ENCODE measurements at places on chromosomes 2 and 18.

GRCh38 chr2:79434362-79434761, 78.5 kb upstream of the CTNNA2 start:
- no peak for DNase-seq

DNA sequence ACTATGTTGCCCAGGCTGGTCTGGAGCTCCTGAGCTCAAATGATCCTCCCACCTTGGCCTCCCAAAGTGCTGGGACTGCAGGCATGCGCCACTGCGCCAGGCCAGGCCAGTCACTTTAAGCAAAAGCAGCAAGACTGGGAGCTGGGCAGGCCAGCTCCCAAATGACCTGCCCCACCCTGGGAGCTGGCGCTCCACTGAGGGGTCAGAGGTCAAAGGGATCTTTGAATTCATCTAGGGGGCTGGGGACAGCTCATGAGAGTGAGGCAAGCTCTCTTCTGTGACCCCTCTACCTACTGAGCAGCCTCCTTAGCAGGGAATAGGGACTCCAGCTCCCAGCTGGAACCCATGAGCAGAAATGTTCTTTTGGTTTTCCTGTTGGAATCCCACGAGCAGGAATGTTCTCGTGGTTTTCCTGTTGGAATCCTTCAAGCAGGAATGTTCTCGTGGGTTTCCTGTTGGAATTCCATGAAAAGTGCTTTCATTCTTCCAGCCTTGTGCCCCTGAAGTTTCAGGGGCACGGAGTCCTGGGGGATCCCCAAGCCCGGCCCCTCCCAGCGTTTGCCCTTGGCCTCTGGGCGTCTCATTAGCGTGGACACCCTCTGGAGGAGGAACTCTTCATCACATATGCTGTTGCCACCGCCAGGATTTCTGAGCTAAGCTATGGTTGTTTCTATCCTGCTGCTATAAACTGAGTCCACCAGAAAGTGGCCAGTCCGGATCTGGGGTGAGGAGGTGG, 162.0 kb upstream of the HAAO start:
- DNase-seq = no peak

- no peak for DNase-seq
Measured at GRCh38 chr18:48100165-48100575, 169.7 kb upstream of the SMAD2 start.

DNA sequence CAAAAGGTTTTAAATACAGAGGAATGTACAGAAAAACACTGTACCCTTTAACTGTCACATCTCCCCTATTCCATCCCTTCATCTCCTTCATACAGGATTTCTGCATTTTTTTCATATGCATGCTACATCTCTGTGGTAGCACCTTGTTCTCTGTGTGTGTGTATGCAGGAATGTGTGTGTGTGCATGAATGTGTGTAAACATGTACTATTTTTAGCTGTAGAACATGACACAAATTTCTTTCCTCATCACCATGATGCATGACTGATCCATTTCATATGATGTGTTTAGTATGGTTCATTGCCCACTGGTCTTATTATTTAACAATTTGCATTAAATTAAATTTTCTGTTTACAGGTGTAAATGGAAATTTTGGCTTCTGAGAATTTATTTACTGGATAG, 21.5 kb upstream of the ZEB2 start:
- DNase-seq = no peak

DNA sequence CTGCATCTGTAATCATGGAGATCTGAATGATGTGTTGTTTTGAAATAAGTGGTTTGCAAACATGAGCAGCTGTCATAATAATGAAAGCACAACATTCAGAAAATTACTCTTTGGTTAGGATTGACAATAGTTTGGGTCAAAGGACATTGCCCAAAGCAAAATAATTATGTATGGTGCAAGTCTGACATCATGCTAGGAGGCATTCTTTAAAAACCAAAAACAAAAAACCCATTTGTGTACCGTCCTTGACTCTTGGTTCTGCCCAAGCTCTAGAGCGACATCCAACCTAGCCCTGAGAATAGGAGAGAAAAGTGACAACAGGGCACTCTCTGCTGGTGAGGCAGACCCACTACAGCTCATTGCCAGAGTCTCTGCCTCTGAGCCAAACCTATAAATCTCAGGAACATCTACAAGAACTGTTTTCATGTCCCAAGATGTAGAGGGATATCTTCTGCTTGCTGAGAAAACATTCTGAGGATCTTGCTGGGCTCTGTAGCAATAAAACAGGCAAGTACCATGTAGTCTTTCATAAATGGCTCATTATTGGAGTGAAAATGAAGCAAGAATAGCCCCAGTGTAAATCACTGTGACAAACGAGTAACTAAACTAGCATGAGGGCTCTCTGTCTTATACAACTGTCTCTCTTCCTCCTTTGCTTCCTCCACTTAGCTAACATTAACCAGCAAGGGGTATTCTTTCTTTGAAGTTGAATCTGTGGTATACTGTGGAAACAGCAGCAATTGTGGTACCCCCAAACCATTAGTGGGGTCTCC, 266.8 kb upstream of the CXCR4 start:
- DNase-seq = peak; percentile 77

- no peak for DNase-seq
Measured at GRCh38 chr18:42486271-42486670, 531.2 kb downstream of the PIK3C3 start.

DNA sequence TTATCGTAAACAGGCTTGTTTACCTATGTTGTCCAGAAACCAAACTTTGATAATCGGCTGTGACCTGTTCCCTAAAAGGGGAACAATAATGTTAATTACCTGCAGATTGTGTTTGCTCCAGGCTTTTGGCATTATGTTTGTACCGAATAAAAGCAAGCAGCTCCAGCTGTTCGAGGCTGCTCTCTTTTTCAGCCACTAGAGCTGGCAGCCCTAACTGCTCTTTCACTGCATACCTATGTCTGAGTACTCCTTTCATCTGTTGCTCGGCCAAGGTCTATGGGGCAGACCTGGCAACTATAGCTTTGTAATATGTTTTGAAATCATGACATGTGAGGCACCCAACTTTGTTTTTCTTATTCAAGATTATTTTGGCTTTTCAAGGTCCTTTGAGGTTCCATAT, 77.8 kb upstream of the EHBP1 start:
- DNase-seq = no peak

DNA sequence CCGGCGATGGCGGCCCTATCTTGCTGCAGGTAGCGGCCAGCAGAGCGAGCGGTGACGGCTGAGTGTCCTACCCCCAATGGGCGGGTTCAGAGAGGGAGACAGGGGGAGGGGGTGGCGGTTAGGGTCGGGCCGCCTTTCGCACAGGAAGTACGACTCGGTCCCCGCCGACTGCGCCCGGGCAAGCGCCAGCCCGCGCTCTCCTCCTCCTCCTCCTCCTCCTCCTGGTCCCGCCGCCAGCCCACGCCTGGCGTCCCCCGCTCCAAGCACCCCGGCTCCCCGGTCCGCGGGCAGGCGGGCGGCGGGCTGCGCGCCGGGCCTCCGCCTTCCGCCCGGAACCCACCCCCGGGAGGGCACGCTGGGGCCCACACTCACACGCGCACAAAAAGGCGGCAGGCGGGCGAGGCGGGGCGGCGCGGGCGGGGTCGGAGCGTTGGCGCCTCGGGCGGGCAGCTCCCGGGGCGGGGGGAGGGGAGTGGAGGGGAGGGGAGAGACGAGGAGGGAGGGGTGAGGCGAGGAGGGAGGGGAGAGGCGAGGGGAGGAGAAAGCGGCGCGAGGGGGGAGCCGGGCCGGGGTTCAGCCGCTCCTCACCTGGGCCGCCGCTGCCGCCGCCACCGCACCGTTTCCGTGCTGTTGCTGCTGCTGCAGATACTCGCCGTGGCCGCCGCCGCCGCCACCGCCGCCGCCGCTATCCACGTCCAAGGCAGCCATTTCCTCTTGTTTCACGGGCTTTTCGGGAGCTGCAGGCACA, 1.2 kb downstream of the SP3 start:
- DNase-seq = peak; percentile 76

DNA sequence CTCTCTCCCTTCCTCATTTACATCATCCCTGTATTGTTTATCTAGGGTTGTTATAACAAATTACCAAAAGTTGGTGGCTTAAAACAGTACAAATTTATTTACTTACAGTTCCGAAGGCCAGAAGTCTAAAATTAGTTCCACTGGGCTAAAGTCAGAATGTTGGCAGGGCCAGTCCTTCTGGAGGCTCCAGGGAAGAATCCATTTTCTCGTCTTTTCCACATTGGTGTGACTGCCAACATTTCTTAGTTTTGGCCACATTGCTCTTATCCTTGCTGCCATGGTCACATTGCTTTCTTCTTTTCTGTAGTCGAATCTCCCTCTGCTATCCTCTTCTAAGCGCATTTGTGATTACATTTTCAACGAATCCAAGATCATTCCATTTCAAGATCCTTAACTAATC, 34.7 kb downstream of the ICOS start:
- no peak for DNase-seq
